ENCODE measurements at places on chromosomes 5 and 9. TPM values are rescaled to one million over a fixed set of nuclear protein-coding genes. Genes with fewer than 3 reads are reported as not detected.

DNA sequence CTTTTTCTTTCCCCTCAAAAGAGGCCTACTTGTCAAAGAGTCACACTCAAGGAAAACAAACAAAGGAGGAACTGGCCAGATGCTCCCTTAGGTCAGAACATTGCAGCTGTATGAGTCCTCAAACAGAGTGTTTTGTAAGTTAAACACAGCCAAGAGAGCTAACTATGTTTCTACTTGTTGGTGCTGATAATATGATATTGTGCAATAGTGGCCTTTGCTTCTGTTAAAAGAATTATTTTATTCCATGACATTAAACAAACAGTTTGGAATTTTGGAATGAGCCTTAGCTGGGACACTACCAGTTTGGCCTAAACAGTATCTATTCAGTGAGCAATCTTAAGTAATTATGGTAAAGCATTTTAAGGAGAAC lies 56.0 kb upstream of the TPD52L3 start:
- H3K27me3 ChIP-seq = no peaks in the 10 kb centered on the region
- H3K36me3 ChIP-seq = no peaks in the 10 kb centered on the region
- DNase-seq = no peak
- H3K27ac ChIP-seq = peak overlapping the region; percentile 47
- H3K4me1 ChIP-seq = peaks cover 12% of the 10 kb centered on the region

Gene BTNL3
- total RNA-seq = not detected

GRCh38 chr9:13904746-13905145 lies 409.2 kb downstream of the NFIB start:
- H3K27me3 ChIP-seq = no peaks in the 10 kb centered on the region
- no peaks in the 10 kb centered on the region for H3K4me1 ChIP-seq
- no peak for DNase-seq

DNA sequence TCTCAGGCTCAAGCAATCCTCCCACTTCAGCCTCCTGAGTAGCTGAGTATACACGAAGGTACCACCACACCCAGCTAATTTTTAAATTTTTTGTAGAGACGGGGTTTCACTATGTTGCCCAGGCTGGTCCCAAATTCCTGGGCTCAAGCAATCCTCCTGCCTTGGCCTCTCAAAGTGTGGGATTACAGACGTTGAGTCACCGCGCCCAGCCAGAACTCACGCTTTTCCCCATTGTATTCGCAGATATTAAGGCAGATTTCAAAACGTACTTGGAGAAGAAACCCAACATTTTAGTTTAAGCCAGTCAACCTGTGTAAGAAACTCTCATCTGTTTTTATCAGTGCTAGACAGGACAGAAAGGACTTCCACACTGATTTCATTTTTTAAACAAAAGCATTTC lies 26.6 kb downstream of the COL23A1 start:
- no peak overlapping the region for H3K4me3 ChIP-seq
- no peak for DNase-seq
- H3K4me1 ChIP-seq = peaks cover 11% of the 10 kb centered on the region
- H3K36me3 ChIP-seq = no peaks in the 10 kb centered on the region
- H3K27ac ChIP-seq = no peak overlapping the region
- peaks cover 43% of the 10 kb centered on the region for H3K27me3 ChIP-seq

GRCh38 chr5:58921159-58921558 lies 338.3 kb downstream of the RAB3C start:
- H3K27ac ChIP-seq = no peak overlapping the region
- no peaks in the 10 kb centered on the region for H3K36me3 ChIP-seq
- no peak for DNase-seq
- H3K4me3 ChIP-seq = no peak overlapping the region

GRCh38 chr5:156330141-156330870 lies 3.3 kb downstream of the SGCD start:
- H3K4me1 ChIP-seq = peaks cover 9% of the 10 kb centered on the region
- no peak overlapping the region for H3K27ac ChIP-seq
- no peaks in the 10 kb centered on the region for H3K27me3 ChIP-seq
- no peak for DNase-seq
- no peak overlapping the region for H3K4me3 ChIP-seq

- peaks cover 23% of the 10 kb centered on the region for H3K27me3 ChIP-seq
- DNase-seq = no peak
- peaks cover 3% of the 10 kb centered on the region for H3K4me1 ChIP-seq
- no peaks in the 10 kb centered on the region for H3K36me3 ChIP-seq
- H3K27ac ChIP-seq = no peak overlapping the region
Observed at GRCh38 chr5:6402939-6403338, 24.6 kb upstream of the MED10 start.

GRCh38 chr9:16689351-16689938 lies 181.0 kb downstream of the BNC2 start:
- H3K4me1 ChIP-seq = no peaks in the 10 kb centered on the region
- H3K27ac ChIP-seq = no peak overlapping the region
- no peaks in the 10 kb centered on the region for H3K27me3 ChIP-seq

- DNase-seq = no peak
- H3K27me3 ChIP-seq = peaks cover 8% of the 10 kb centered on the region
- no peaks in the 10 kb centered on the region for H3K4me1 ChIP-seq
- H3K4me3 ChIP-seq = no peak overlapping the region
- H3K36me3 ChIP-seq = no peaks in the 10 kb centered on the region
- H3K27ac ChIP-seq = no peak overlapping the region
Observed at GRCh38 chr5:9604416-9604815, 25.7 kb downstream of the TAS2R1 start.

GRCh38 chr9:81879501-81879916 lies 48.7 kb upstream of the SPATA31D4 start:
- H3K4me1 ChIP-seq = no peaks in the 10 kb centered on the region
- no peaks in the 10 kb centered on the region for H3K36me3 ChIP-seq
- no peak overlapping the region for H3K4me3 ChIP-seq
- no peak overlapping the region for H3K27ac ChIP-seq
- no peaks in the 10 kb centered on the region for H3K27me3 ChIP-seq
- DNase-seq = no peak

DNA sequence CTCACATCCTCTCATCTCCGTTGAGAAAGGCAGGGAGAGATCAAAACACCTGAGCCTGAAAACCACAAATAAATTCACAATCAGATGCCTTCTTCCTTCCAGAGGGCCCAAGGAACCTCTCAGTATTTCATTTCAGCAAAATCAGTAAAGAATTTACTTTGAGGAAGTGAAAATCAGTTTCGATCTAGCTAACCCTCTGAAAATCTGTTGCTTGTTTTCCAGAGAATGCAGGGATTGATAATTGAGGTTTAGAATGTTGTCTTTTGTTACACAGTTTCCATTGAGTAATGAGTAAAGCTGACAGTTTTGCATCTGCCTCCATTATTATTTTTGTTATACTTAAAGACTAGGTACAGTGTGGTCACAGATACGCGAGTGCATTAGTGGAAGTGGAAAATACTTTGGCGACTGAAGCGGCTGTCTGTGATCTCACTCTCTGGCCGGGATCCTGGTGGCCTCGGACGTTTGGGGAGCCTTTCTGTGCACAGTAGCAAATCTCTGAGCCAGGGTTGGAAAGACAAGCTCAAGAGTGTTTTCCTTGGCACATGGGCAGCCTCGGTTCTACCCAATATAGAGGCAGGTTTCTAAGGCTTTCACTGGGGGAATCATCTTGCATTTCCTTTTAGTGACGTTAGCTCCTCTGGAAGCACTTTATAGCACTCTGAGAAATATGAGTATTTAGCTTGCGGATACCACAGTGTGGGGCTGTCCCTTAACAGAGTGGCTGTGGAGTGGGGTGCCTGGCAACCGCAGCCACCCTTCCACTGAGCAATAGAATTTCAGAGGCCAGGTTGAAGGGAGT lies 32.2 kb upstream of the ANGPTL2 start:
- no peak overlapping the region for H3K4me3 ChIP-seq
- H3K4me1 ChIP-seq = no peaks in the 10 kb centered on the region
- H3K27ac ChIP-seq = no peak overlapping the region

- peaks cover 6% of the 10 kb centered on the region for H3K4me1 ChIP-seq
- no peak overlapping the region for H3K4me3 ChIP-seq
- H3K27ac ChIP-seq = peak overlapping the region; percentile 78
Observed at GRCh38 chr9:130467316-130467715, 22.6 kb downstream of the ASS1 start.

DNA sequence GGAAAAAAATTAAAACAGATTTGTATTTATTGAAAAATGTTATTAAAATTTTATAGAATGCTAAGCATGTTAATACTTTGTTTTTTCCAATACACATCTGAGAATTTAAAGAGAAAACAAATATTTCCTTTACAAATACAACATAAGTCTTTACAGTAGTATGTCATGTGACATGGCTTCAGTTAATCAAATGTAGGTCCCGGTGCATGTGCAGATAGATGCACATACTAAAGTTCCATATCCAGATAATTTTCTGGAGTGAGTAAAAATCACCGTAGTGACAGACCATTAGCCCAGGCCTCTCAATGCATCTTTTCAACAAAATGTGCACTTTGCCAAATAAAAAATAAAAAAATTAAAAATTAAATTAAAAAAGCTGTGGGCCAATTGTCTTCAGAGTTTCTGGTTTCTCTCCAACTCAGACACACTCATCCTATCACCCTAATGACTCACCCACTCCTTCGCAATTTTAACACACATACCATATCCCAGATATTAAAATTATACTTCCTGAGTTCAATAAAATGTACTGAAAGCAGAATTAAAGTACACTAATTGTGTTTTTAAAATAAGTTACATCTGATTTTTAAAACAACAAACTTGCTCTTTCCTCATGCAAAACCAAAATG lies 508.1 kb downstream of the NR2F1-AS1 start:
- H3K4me3 ChIP-seq = no peak overlapping the region
- H3K4me1 ChIP-seq = no peaks in the 10 kb centered on the region
- H3K36me3 ChIP-seq = no peaks in the 10 kb centered on the region
- no peak for DNase-seq
- H3K27ac ChIP-seq = no peak overlapping the region

DNA sequence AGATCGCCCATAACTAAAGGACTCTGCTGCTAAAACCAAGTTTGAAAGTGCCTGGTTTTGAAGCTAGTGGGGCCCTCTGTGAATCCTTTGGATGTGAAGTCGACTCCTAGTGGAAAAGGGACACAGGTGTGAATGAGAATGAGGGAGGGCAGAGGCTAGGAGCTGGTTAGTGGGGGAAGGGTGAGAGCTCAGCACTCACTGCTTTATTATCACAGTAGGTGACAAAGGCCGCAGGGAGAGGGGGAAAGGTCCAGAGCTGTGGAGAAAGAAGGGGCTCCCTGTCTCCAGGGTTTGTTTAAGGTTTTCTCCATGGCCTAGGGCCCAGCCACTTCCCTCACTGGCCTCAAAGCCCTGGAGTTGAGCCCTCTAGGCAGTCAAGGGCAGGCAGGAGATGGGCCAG lies 3.5 kb downstream of the HDHD3 start:
- DNase-seq = no peak
- H3K36me3 ChIP-seq = peaks cover 15% of the 10 kb centered on the region
- H3K27me3 ChIP-seq = no peaks in the 10 kb centered on the region
- peaks cover 21% of the 10 kb centered on the region for H3K4me1 ChIP-seq
- peak overlapping the region; percentile 53 for H3K4me3 ChIP-seq
- H3K27ac ChIP-seq = peak overlapping the region; percentile 87

Gene CD74
- 41.3 TPM for total RNA-seq

GRCh38 chr5:81850501-81851357 lies 99.8 kb upstream of the SSBP2 start:
- no peaks in the 10 kb centered on the region for H3K36me3 ChIP-seq
- peaks cover 38% of the 10 kb centered on the region for H3K4me1 ChIP-seq
- no peaks in the 10 kb centered on the region for H3K27me3 ChIP-seq
- DNase-seq = no peak

GRCh38 chr5:128613128-128613527 lies 75.1 kb upstream of the FBN2 start:
- no peak for DNase-seq
- no peaks in the 10 kb centered on the region for H3K27me3 ChIP-seq
- H3K27ac ChIP-seq = no peak overlapping the region
- H3K4me1 ChIP-seq = no peaks in the 10 kb centered on the region

Gene SHISAL2B
- 0.51 TPM for total RNA-seq

GRCh38 chr5:32355686-32356085 lies 42.9 kb upstream of the MTMR12 start:
- no peak for DNase-seq
- no peaks in the 10 kb centered on the region for H3K27me3 ChIP-seq
- H3K4me3 ChIP-seq = no peak overlapping the region
- no peak overlapping the region for H3K27ac ChIP-seq

Gene NREP
- 460 TPM for total RNA-seq

DNA sequence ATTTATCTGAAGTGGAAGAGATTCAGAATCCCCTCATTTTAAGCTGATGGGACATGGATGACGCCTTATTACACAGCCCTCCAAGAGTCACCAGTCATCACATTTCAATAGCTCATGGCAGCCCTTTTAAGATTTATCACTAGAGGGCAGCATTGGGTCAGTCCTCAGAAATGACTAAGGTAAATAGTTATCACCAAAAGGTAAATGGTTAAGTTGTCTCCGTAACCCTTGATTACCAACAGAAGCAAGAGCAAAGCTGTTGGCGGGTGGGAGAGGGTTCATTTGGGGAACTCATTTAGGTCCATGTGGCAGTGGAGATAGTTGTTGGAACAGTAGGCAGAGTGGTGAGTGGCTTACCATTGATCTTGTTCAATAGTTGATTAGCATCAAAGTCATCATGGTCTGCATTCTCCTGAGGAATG lies 12.0 kb upstream of the C9 start:
- DNase-seq = no peak
- H3K27ac ChIP-seq = no peak overlapping the region
- H3K4me3 ChIP-seq = no peak overlapping the region
- H3K36me3 ChIP-seq = peaks cover 39% of the 10 kb centered on the region
- H3K27me3 ChIP-seq = no peaks in the 10 kb centered on the region

Gene SLIT3
- total RNA-seq = 18.8 TPM

Gene FAM153A
- total RNA-seq = 0.55 TPM

DNA sequence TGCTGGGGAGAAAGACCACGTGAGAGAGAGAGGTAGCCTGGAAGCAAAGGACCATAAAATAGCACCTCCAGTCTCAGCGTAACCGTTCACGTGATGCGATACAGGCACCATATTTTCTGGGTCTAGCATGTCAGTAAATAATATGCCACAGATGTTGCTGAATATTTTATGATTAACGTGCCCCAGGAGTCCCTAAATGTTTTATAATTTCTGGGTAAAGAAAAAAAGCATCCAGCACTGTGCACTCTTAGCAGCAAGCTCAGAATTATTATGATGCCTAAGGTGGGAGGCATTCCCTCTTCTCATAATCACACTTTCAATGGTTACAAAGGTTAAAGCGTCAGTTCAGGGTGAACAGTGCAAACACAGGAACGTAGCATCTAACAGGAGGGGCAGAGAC lies 121.8 kb downstream of the CAVIN4 start:
- no peak overlapping the region for H3K4me3 ChIP-seq
- DNase-seq = no peak
- peaks cover 11% of the 10 kb centered on the region for H3K4me1 ChIP-seq
- no peaks in the 10 kb centered on the region for H3K36me3 ChIP-seq
- no peaks in the 10 kb centered on the region for H3K27me3 ChIP-seq

Measured in progenitor cell of endocrine pancreas (in vitro differentiated cells).